Stomach (tissue), 19 donors: ENCODE measurements at places on chromosomes 2 and 18. TPM values are rescaled to one million over a fixed set of nuclear protein-coding genes. Genes with fewer than 3 reads are reported as not detected.
A peak's percentile ranks its signal among the peaks of the same experiment; 100 is the strongest.

GRCh38 chr2:157509744-157510143 is 65.9 kb upstream of the CYTIP start:
- DNase-seq, result no peak

DNA sequence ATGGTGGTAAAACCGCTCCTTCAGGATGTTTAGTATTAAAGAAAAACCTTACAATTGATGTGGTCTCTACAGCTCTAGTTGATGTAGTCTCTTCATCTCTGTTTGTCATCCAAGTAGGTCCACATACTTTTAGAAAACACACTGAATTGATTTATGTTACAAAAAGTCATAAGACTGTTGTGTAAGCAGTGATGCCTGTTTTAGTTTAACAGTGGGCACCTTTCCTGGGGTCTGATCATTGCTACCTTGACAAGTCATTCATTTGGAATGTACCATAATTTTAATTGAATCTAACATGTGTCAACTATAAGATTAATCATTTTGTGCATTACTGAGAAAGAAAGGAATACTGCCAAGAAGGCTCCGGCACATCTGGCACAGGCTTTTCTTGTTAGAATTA is 34.3 kb downstream of the GIGYF2 start:
- no peak for DNase-seq

DNA sequence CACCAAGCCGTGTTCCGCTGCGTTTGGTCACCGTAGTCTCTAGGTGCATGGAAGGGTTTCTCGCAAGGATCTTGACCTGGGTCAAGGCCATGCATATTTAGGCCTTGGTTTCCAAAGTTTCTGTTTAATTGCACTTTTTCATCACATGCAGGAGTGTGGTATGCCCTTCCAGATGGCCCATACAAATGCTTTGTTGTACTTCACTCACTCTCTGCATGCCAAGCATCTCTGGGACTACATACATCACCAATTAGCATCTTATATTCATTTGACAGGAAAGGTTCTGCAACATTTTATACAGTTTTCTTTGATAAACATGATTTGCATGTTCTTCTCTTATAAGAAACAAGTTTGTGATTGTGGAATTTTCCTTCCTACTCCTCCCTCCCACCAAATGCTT is 132.8 kb upstream of the KLHL14 start:
- no peak for DNase-seq

GRCh38 chr2:127652786-127653357 is 6.9 kb downstream of the GPR17 start:
- DNase-seq, result no peak

GRCh38 chr2:156671706-156672361 is 235.7 kb downstream of the GPD2 start:
- no peak for DNase-seq

DNA sequence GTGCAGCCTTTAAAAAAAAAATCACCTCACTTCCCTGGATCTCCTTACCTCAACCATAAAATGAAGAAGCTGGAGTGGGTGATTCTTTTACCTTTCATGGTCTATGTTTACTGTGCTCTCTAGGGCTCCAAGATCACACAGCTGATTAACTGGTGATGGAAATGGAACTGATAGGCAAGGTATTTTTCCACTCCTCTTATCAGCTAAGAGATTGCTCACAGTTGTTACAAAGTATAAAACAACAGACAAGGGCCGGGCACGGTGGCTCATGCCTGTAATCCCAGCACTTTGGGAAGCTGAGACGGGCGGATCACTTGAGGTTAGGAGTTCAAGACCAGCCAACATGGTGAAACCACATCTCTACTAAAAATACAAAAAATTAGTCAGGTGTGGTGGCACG is 14.5 kb downstream of the RPS27A start:
- no peak for DNase-seq

- no peak for DNase-seq
Measured at GRCh38 chr2:55952415-55952814, 28.8 kb upstream of the EFEMP1 start.

- no peak for DNase-seq
Measured at GRCh38 chr18:28439870-28440269, 262.9 kb upstream of the CDH2 start.

DNA sequence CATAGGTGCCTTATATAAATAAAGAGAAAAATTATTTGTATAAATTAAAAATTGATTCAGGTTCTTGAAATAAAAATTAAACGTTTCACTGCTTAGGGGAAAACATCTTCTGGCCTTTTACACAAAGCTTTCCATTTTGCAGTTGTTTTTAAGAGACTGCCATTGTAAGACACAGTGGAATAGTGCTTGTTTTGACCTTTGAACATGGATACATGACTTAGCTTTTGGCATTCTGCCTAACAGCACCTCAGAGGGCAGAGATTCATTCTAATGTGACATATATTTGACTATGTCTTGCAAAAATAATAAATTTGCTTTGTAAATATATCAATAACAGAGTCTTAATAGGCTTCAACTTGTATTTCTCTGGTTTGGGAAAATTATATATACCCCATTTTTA is 142.1 kb downstream of the SLC4A10 start:
- DNase-seq, result peak; percentile 41

DNA sequence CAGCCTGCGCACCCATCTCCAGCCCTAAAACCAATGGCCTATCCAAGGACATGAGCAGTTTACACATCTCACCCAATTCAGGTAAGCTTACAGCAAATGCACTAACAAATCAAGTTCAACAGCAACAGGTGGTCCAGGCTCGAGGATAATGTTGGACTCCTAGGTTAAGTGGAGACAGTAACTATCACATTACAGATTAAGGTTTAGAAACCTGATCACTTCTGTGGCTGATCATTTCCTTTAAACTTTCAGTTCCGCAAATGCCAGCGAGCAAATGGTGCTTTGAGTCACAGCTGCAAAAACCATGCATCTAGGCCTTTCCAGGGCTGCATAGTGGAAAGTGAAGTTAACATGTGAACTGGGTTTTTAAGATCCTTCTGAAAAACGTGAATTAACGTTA is 259.4 kb downstream of the GBX2 start:
- no peak for DNase-seq

- DNase-seq, result no peak
Measured at GRCh38 chr2:53842891-53843290, 16.9 kb downstream of the GPR75 start.

GRCh38 chr2:8624855-8625398 is 56.9 kb upstream of the ID2 start:
- DNase-seq, result no peak

DNA sequence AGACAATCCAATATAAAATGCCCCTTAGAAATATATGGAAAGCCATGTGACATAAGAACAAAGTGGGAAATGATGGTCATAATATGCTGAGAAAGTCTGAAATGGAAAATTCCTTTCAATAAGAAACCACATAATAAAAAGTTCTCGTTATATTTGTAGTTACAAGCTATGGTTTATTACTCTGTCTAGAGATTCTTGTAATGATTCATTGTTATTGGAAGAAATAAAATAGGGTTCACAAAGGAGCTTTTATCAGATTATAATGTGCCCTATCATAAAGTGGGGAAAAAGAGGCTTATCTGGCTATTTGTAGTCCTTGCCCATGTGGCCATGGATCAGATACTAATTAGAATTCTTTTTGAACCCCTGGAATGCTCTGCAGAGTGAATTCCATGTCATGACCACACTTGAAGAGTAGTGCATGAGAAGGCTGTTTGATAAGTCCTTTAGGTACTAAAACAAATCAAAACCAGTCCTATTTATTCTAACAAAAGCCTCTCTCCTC is 420.7 kb upstream of the NRP2 start:
- DNase-seq, result no peak

DNA sequence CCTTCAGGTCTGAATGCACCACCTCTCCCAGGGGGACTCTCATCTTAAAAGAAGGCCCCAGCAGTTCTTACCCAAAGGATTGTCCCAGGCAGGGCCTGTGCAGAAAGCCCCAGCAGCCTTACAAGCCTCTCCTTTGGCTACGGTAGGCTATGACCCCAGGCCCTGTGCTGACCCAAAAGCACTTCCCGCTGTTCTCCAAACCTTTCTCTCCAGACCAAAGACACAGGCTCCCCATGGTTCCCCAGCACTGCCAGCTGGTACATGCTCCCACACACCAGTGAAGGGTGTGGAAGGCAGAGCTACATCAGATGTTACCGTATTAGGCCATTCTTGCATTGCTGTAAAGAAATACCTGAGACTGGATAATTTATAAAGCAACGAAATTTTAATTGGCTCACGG is 35.4 kb downstream of the LBH start:
- DNase-seq, result no peak

DNA sequence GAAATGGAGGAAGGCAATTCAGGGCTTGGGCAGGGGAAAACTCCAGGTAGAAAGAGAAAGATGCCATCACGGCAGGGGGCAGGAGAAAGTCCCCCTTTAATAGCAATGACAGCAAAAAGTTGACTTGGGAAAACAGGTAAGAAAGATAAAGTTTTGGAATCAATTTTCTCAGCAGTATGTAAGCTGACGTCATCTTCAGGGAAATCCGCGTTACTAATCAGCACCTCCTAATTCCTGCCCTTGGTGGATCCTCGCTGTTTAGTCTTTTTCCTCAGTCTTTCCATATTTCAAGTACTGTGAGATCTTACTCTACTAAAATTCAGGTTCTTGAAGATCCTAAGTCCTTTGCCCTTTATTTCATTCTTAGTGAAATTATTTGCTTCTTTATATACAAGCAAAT is 233.0 kb downstream of the MREG start:
- DNase-seq, result no peak

- no peak for DNase-seq
Measured at GRCh38 chr18:6994771-6995430, 122.7 kb downstream of the LAMA1 start.

GRCh38 chr2:106523976-106524665 is 37.0 kb downstream of the CD8B2 start:
- DNase-seq, result no peak

GRCh38 chr2:20642055-20642971 is 8.6 kb downstream of the HS1BP3 start:
- DNase-seq, result peak; percentile 93

DNA sequence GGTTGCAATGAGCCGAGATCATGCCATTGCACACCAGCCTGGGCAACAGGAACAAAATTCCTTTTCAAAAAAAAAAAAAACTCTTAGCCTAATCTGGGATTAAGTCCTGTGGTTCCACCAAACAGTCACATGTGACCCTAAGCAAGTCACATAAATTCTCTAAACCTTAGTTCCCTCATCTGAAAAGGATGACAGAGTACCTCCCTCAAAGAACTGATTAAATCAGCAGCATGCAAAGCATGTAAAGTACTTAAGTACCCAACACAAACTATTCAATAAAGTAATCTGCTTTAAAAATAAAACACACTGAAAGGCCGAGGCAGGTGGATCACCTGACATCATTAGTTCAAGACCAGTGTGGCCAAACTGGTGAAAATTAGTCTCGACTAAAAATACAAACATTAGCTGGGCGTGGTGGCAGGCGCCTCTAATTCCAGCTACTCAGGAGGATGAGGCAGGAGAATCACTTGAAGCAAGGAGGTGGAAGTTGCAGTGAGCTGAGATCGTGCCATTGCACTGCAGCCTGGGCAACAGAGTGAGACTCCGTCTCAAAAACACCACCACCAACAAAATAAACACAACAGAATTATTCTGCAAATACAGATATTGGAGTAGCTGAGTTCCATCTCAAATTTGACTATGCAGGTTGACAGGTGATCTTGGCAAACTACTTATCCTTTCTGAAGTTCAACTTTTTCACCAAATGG is 7.0 kb downstream of the USP34 start:
- DNase-seq, result no peak

DNA sequence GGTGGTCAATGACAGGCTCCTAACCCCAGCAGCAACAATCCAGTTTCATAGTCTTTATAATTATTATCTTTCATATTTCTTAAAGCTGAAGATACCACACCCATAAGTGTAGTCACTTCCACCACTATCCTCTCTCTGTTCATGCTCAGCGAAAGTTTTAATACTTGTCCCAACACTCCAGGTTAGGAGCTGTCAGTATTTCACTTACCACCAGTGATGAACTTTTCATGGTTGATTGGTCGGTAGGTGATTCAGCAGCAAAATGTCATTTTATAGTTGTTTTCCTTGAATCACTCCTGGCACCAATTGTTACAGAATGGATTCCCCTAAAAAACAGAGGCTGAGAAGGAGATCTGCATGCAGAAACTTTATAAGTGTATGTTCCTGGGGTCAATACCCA is 324.9 kb downstream of the CCDC85A start:
- DNase-seq, result no peak

GRCh38 chr2:88190808-88191721 is 20.9 kb downstream of the THNSL2 start:
- DNase-seq, result no peak

DNA sequence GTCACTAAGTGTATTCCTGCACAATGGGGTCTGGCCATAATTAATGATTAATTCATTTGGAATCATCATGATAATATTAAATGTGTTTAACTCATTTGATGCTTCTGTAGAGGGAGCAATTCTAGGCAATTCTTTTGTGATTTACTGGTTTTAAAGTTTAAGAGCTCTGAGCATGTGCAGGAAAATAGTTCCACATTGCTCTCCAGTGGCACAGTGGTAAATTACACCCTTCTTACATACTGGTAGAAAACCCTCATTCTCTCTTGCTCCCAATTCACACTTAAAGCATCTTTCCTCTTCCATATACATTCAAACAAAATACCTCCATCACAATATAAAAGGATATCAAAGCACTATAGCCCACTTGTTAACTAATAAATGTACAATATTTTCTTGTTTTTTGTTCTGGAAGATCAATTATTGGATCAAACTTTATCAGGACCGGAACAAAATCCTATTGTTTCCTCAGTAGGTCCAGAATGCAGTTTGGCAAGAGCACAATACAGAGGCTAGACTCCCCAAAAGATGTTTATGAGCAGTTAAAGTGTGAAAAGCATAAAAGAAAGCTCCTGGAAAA is 844.3 kb downstream of the MBD2 start:
- peak; percentile 60 for DNase-seq

GRCh38 chr2:97928591-97928990 is 67.2 kb downstream of the TMEM131 start:
- DNase-seq, result no peak

GRCh38 chr2:129827311-129828090 is 152.0 kb upstream of the RAB6C start:
- DNase-seq, result no peak

Gene EGR4
- not detected for total RNA-seq

Gene TEKT4
- total RNA-seq, result not detected

Gene RNF125
- total RNA-seq, result 3.0 TPM

Gene HNRNPA3
- 74.0 TPM for total RNA-seq

Gene DSC3
- not detected for total RNA-seq

Gene CCDC141
- total RNA-seq, result 1.2 TPM

Gene KCNJ13
- total RNA-seq, result 0.18 TPM

Gene PXDN
- total RNA-seq, result 71.6 TPM

Gene NAT8
- total RNA-seq, result not detected

Gene NOTO
- not detected for total RNA-seq

Gene RFX8
- not detected for total RNA-seq
